Sciatic nerve (tissue), 2 donors: ENCODE measurements at places on chromosomes 2 and 18. TPM values are rescaled to one million over a fixed set of nuclear protein-coding genes. Genes with fewer than 3 reads are reported as not detected.

GRCh38 chr2:76839826-76840225 lies 682.4 kb downstream of the LRRTM4 start:
- no peak for DNase-seq

GKN1 gene
- not detected for total RNA-seq

DNA sequence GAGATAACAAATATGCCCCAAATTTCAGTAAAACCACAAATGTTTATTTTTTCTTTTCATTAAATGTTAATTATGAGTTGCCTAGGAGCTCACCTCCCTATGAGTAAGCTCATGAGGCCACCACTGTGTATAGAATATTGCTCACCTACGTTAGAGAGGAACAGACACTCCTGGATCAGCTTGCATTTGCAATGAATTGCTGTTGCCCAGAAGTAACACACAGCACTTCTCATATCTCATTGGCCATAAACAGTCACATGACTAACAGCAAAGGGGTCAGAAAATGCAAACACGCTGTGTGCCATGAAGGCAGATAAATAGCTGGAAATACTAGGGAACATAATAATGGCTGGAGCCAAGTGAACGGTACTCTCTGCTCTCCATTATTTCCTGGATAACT lies 89.0 kb upstream of the GALNT5 start:
- no peak for DNase-seq

GRCh38 chr18:74795751-74796150 lies 198.1 kb downstream of the ZNF407 start:
- DNase-seq = no peak

- DNase-seq = no peak
These were observed 58.9 kb downstream of the SLC35F5 start for GRCh38 chr2:113697516-113697915.

- no peak for DNase-seq
These were observed 756.6 kb downstream of the RNF144A start for GRCh38 chr2:7673853-7674252.

DNA sequence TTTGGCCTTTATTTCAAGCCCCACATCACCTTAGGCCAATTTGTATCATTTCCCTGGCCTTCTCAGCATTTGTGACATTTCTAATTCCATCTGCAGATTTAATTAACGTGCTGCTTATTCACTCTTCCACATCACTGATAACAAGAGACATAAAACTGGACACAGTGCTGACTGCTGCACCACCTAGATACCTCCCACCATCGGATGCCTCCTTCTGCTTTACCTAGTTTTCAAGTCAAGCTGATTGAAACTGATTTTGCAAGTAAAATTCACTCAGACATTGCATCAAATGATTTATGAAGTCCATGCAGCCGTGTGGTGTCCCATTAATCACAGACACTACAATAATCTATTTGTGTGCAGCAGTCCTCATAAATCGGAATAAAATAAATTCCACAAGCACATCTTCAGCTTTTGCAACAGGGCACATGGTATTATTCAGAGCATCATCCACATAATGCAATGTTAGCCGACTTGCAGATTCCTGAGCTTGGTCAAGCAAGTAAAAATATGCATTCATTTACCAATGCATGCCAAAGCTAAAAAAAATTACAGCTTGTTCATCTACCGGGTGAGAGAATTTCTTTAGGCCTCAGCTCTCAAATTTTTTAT lies 15.9 kb upstream of the CRIM1 start:
- no peak for DNase-seq

DNA sequence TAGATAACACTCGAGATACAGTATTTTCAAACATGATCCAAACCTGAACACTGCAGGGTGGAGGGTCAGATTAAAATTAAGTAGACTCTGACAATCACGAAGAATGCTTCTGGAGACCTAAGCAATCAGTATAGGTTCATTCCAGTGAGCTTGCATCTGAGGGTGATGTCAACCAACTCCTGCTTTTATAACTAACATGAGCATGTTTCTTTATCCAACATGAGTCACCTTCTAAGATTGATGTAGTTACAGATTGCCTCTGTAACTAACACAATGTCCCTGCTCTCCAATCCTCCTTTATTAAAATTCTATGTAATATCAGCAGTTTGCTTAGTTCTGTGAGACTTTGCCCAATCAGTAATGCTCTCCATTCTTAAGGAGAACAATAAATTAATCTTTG lies 225.7 kb downstream of the ARL6IP6 start:
- no peak for DNase-seq

ASXL2 gene
- 41.2 TPM for total RNA-seq

CRACDL gene
- total RNA-seq = 12.4 TPM

IL18RAP gene
- total RNA-seq = 3.0 TPM

CNTNAP5 gene
- not detected for total RNA-seq

DNA sequence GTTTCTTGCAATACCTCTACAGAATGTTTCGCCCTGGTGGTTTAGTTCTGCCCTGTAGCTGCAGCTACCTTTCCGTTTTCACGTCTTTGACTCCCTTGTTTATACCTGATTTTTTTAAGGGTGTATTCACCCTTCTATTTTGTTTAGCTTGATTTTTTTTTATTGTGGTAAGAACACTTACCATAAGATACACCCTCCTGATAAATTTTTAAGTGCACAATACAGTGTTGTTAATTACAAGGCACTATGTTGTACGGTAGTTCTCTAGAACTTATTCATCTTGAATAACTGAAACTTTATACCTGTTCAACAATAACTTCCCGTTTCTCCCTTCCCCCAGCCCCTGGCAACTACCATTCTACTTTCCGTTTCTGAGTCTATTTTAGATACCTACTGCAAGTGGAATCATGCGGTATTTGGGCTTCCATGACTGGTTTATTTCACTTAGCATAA lies 48.9 kb upstream of the NABP1 start:
- no peak for DNase-seq

UGT1A8 gene
- not detected for total RNA-seq

CPLX4 gene
- not detected for total RNA-seq

- DNase-seq = peak; percentile 68
These were observed 89.4 kb upstream of the MAP2 start for GRCh38 chr2:209334188-209335017.

GRCh38 chr18:2983296-2983695 lies 29.6 kb downstream of the LPIN2 start:
- DNase-seq = no peak

IL1A gene
- 0.18 TPM for total RNA-seq

- DNase-seq = no peak
These were observed 19.2 kb downstream of the DAW1 start for GRCh38 chr2:227890495-227891079.

GPAT2 gene
- total RNA-seq = 11.1 TPM

GRCh38 chr2:7286120-7286519 lies 368.9 kb downstream of the RNF144A start:
- DNase-seq = no peak

DNA sequence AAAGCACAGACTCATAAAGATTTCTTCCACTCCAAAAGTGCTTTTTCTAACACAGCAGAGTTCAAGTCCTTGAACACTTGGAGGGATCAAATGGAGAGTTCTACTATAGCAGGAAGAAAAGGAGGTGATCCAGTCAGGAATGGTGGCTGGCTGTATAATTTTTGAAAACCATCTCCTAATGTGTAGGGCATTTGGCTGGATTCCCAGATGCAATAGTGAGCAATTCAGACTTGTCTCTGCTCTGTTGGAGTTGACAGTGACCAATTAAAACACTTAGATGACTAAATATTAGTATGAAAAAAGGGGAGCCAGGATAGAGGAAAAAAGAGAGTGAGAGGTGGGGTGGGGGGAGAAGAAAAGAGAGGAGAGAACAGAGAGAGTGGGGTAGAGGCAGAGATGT lies 5.3 kb upstream of the G6PC2 start:
- no peak for DNase-seq

DNA sequence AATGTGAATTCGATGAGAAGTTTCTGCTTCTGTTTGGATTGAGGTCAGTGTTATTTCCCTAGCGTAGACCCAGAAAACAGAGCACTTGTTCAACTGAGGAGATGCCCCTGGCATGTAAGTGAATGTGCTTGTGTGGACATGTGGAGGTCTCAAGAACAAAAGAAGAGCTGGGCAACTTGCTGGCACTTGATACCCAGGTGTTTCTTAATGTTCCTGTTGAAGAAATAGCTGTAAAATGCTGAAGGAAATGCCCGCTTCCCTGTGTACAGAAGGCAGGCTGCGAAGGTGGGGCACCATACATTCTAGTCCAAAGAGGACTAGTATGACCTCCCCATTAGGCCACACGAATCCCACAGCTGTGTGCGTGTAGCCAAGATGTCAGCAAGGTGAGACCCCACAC lies 9.8 kb upstream of the LBH start:
- DNase-seq = no peak

CXCR1 gene
- total RNA-seq = 4.9 TPM

AKAIN1 gene
- total RNA-seq = not detected

DNA sequence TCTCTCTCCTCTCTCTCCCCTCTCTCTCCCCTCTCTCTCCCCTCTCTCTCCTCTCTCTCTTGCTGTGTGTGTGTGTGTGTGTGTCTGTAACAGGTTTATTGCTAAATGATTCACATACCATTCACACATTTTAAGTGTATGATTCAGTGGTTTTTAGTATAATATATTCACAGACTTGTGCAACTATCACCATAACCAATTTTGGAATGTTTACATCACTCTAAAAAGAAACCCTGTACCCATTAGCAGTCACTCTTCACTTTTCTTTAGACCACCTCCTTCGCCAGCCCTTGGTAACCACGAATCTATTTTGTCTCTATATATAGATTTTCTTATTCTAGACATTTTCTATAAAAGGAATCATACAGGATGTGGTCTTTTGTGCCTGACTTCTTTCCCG lies 11.4 kb downstream of the THNSL2 start:
- DNase-seq = no peak

METAP1D gene
- 12.6 TPM for total RNA-seq

DNA sequence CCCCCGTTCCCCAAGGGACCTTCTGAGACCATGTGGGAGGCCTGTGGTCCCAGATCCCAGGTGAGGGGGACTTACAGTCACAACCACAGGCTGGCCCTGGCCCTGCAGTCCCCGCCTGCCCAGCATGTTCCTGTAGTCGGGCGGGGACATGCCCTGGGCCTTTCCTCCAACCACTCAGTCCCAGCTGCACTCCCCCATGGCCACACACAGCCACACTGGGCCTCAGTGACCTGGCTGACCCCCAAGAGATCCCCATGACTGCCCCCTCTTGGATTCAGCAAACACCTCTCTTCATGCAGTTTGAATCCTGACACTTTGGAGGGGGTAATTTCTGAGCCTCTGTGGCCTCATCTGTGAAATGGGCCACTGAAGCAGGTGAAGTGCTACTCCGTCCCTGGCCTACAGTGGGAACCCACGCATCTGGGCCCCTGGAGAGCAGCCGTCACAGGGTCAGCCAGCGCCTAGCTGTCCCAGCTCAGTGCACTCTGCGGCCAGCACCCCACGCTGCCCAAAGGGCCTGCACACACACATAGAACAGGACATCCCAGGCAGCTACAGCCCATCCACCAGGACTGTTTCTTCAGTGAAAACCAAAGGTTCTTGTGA lies 12.7 kb upstream of the ARHGEF4 start:
- no peak for DNase-seq

GRCh38 chr2:40937284-40937683 lies 485.4 kb upstream of the SLC8A1 start:
- DNase-seq = no peak

TWIST2 gene
- 13.6 TPM for total RNA-seq

- no peak for DNase-seq
These were observed 17.5 kb downstream of the GPR35 start for GRCh38 chr2:240642806-240643092.

- DNase-seq = no peak
These were observed 149.3 kb downstream of the GPD2 start for GRCh38 chr2:156585457-156585856.

APCDD1 gene
- 43.1 TPM for total RNA-seq

- no peak for DNase-seq
These were observed 243.6 kb upstream of the RBMS1 start for GRCh38 chr2:160737247-160737646.

- no peak for DNase-seq
These were observed 666.9 kb downstream of the NYAP2 start for GRCh38 chr2:226066391-226066790.

NEURL3 gene
- 0.58 TPM for total RNA-seq

GRCh38 chr2:97936199-97936598 lies 59.5 kb downstream of the TMEM131 start:
- DNase-seq = no peak

GRCh38 chr18:68431111-68431921 lies 283.6 kb downstream of the TMX3 start:
- DNase-seq = no peak

DYSF gene
- total RNA-seq = 21.8 TPM

PLA2R1 gene
- total RNA-seq = 31.6 TPM
